Hematopoietic multipotent progenitor cell (in vitro differentiated cells): ENCODE measurements at places on chromosomes 12 and 14.
A peak's percentile ranks its signal among the peaks of the same experiment; 100 is the strongest.

DNA sequence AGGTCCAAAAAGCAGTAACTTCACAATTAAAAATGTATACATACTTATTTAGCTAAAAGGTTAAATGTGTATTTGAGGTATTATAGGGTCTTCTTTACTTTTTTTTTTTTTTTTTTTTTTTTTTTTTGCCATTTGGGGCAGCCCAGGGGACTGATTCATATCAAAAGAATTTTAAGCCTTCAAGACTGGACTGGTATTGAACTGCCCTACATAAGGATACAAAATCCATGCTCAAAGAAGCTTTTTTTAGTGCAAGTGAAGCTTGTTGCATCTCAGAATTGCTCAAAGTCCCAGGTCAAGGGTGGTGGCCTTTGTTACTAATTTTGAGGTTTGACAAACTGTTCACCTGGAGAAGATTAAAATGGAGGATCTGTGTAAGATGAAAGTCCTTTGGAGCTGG lies 124.0 kb downstream of the APAF1 start:
- DNase-seq = no peak

GRCh38 chr12:63045020-63045860 lies 105.8 kb downstream of the AVPR1A start:
- no peak for DNase-seq

DNA sequence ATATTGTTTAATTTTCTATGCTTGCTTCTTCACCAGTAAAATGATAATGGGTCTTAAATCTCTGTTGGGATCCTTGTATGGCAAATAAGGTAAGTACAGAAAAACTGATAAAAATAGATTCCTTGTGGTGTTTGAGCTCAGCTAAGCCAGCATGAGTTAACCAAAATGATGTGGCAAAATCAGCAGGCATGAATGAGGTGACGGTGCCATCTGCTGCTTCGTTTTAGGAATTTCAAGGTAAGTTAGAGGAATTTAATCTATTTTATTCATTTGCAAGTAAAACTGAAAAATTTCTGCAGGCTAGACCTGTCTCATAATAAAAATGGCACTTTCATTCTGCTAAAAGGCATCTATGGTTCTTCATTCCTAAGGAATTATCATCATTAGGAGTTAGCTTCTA lies 10.0 kb upstream of the CLEC7A start:
- peak; percentile 90 for DNase-seq

- no peak for DNase-seq
Observed at GRCh38 chr12:52519826-52520662, at the start of gene KRT5. Gene KRT5, minus strand, starts transcription at chr12:52520394. Its CDS starts 98 bp downstream, at chr12:52520296.

DNA sequence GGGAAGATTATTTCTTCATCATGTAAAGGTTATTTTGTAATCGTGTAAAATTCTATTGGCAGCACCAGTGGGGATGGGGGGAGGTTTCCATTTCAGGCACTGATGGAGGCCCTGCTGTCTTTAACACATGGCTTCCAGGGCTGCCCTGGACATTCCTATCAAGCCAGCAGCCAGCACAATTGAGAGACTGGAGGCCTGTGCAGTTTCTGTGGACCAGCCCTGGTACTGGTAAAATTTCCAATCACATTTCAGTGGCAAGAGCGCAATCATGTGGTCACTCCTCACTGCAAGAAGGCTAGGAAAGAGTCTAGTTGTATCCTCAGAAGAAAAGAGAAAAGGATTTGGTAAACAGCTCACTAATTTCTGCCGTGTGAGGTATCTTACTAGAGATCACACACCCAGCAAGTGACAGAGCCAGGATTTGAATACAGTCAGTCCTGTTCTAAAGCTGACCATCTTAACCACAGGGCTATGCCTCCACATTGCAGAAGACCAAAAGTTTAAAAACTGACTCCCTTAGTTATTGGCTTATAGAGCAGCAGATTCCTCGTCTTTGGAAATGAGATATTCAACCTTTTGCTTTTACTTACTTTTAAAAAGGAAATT lies 179.4 kb upstream of the ARHGAP5 start:
- DNase-seq = no peak

- no peak for DNase-seq
Observed at GRCh38 chr12:39902821-39903220, 203.1 kb downstream of the SLC2A13 start.

GRCh38 chr14:103228076-103228806 lies 105.0 kb downstream of the TNFAIP2 start:
- DNase-seq = no peak

GRCh38 chr12:16605642-16606116 lies 283 bp downstream of the LMO3 start:
- peak; percentile 18 for DNase-seq

DNA sequence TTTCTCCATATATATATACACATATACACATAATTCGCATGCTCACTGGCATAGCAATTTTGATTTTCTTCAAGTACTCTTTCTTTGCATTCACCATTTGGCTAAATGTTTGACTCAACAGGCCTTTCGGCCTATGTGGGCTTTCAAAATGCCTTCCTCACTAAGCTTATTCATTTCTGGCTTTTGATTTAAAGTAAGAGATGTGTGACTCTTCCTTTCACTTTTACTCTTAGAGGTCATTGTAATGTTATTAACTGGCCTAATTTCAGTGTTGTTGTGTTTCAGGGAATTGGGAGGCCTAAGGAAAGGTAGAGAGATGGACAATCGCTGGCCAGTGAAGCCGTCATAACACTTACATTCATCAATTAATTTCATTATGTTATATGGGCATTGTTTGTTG lies 14.5 kb upstream of the KLRD1 start:
- DNase-seq = no peak

DNA sequence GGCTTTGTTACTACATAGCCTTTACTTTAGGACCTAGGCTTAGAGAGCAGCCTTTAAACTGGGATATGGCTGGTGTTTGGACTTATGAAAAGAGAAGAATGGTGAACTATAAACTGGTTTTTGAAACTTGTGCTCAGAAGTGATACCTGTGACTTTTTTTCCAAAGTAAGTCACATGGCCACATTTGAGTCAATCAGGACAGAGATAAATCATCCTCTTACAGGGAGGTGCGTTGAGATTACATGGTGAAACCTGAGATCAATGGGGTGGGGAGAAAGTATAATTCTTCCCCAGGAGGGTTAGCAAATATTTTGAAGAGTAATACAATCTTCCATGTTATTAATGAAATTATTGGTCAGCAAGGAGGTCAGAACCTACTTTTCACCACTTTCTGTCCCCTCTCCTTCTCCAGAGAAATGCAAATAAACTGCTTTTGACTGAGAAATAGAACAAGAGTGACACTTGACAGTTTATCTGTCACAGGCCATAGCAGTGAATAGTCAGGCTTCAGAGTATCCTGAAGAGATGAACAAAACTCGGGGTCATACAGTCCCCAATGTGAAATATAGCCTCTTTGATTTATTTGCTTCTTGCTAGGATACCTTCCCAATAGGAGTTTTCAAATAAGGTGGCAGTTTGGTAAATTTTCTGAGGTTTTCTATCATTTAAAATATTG lies 11.1 kb upstream of the ZNF641 start:
- DNase-seq = no peak

DNA sequence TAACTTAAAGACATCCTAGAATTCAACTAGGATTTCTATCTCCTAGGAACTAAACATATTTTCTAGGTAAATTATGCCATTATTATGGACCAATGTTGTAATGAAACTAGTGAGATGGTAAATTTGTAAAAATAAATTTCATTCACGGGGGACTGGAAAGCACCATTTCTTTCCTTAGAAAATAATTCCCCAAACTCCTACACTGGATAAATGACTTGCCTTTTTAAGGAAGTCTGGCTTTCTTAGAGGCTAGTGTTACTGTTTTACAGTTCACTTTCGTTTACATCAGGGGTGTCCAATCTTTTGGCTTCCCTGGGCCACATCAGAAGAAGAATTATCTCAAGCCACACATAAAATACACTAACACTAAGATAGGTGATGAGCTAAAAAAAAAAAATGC lies 3.3 kb downstream of the SLC39A9 start:
- no peak for DNase-seq

DNA sequence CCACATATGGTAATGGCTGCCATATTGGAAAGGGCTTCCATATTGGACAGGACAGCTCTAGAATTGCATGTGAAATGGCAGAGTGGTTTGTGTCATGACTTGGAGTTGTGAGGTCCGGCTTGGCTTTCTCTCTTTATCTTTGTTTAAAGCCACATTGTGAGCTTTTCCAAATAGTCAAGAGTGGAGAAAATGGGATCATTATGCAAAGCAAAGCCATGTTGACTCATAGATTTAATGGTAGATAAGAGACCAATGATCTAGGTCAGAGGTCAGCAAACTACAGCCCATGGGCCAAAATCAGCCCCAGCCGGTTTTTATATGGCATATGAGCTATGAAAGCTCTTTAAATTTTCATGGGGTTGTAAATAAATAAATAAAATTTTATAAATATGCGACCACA lies 449.1 kb downstream of the BCL11B start:
- DNase-seq = no peak

- no peak for DNase-seq
Observed at GRCh38 chr14:35044939-35045797, 904 bp upstream of the FAM177A1 start.

DNA sequence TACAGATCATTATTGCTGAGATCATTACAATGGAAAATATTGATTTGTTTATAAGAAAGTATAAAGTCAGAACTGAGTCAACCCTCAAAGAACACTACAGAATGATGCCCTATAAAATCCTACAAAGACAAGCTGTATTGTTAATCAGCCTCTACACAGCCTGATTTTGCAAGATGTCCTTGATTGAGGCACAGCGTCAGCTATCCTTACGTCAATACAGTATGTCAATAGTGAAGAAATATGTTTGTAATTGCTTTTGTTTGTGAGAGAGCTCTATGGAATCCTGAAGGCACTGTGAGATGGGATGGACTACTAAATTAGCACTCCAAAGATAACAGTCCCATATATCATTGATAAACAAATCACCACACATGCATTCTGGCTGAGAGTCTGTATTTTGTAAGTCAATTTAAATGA lies 70.7 kb downstream of the RASSF9 start:
- no peak for DNase-seq

- no peak for DNase-seq
Observed at GRCh38 chr12:120376934-120377572, 8.1 kb upstream of the MSI1 start.

- DNase-seq = no peak
Observed at GRCh38 chr12:958588-959123, 9.2 kb upstream of the RAD52 start.

DNA sequence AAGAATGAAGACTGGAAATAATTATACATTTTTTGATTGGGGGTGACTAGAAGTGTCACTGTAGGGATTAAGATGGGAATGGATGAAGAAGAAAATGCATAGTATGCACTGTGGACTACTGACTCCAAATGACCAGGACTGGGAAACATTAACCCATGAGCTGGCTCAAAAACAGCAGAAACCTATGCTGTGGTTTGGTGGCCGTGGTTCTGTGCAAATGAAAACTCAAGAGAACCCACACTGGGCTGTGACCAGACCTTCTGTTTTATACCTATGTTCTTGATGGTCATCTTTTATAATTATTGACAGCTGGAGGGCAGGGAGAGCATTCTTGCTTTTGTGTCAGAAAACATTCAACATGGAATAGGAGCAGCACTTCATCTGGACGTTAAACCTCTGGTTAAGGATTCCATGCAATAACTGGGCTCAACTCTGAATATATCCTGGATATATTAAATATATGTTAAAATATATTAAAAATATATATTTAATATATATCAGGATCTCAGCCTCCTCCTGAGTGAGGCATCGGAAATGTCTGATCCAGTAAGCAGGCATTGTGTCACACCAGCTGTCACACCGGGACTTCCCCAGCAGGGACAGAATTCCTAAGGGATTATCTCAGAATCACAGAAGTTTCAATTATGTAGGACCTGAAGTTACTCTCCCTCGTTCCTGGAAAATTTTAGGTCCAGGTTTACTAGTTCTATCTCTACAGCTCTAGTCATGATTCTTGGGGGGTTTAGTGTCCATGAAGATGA lies 48.5 kb downstream of the BBS10 start:
- no peak for DNase-seq

GRCh38 chr12:109535231-109535862 lies 38.0 kb downstream of the MMAB start:
- DNase-seq = no peak

DNA sequence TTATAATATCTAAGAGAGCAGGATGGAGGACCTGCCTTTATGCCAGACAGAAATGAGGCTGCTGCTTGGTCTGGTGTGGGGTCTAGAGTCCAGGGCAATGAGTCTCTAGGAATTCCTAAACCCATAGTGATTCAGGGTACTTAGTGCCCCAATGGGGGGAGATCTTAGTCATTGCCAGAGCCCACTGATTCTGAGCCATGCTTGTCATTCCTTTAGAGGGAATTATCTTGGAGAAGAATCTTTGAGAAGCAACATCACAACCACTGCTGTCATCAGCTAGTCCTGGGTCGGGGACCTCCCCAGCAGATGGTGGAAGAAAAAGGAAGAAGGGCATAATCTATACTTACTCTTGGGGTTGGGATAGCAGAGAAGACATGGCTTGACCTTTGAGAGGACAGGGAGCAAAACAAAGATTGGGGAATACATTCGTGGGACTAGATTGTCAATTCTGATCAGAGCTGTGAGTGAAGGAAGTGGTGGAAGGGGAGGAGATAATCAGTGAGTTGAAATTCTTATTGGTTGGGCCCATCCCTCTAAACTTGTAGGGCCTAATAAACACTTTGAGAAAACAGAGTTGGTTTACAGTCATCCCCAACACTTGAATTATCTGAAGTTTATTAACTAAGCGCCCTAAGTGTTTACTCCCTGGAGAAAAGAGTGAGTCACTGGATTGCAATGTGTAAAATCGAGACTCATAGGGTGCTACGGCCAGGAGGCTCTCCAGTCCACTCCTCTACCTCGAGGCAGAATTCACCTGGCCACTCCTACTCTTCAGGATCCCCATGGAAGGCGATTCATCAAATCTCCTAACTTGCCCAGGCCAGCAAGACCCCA lies 3.0 kb upstream of the KRT3 start:
- no peak for DNase-seq

DNA sequence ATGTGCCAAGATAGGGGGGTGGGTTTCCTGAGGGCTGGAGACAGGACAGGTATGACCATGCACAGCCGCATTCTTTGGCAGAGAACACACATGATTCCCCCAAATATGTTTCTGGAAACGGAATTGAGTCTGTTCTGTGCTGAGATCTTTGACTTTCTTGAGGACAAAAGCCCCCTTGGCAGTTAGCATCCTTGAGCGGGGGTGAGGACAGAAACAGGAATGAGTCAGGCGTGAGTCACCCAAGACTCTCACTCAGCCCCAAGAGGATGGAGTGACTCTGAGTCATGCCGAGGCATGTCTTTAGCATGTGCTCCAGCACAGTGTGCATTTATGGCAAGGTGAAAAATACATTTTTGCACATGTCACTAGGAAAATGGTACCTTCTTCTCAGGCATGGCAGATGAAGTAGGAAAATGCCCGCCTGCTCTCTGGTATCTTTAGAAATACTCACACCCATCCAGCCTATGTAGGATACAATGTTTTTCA lies 52.1 kb downstream of the DAD1 start:
- DNase-seq = peak; percentile 66

DNA sequence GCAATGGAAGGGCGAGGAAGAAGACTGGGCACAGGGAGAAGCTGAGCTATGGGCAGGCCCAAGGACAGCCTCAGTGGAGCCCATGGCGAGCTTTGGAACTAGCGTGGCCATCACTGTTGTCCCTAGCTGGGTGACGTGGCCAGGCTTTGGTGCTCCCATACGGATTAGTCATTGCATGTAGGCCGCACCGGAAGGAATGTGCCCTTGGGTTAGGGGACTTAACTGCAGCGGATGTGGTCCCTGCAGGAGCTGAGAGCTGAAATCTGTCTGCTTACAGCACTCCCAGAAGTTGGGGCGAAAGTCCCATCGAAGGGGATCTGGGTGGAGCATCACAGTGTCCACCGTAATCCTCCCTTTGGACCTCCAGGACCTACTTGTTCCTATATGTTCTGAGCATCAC lies 133.7 kb downstream of the PAPOLA start:
- DNase-seq = no peak

- DNase-seq = peak; percentile 72
Observed at GRCh38 chr14:105491366-105491973, 424 bp downstream of the TEDC1 start.
